ENCODE measurements at places on chromosomes 3 and 15. TPM values are rescaled to one million over a fixed set of nuclear protein-coding genes. Genes with fewer than 3 reads are reported as not detected.

Gene MKRN3
- total RNA-seq: 2.5 TPM

Gene GPR62
- not detected for total RNA-seq

Gene ZNF660
- total RNA-seq: not detected

Gene PATL2
- total RNA-seq: 0.28 TPM

Gene CCDC54
- total RNA-seq: not detected

Gene PRTG
- total RNA-seq: 9.9 TPM

Gene KBTBD13
- total RNA-seq: not detected

Gene FRMD5
- 2.6 TPM for total RNA-seq

Gene SCN11A
- total RNA-seq: not detected

Gene TRAT1
- not detected for total RNA-seq

Gene SNTN
- not detected for total RNA-seq

Gene GP5
- not detected for total RNA-seq

Gene VWA5B2
- total RNA-seq: 0.38 TPM

Gene SNURF
- 8.4 TPM for total RNA-seq

Gene SLC15A2
- 0.29 TPM for total RNA-seq

Gene TASOR
- 23.1 TPM for total RNA-seq

Gene PGBD4
- total RNA-seq: 1.8 TPM

Gene OR5K2
- total RNA-seq: not detected

Gene CNTN6
- not detected for total RNA-seq

Gene SLITRK3
- total RNA-seq: not detected

Gene EXD1
- total RNA-seq: not detected

Gene TGM4
- total RNA-seq: 0.12 TPM

Gene TICRR
- total RNA-seq: 14.1 TPM
